Epithelial cell of proximal tubule (primary cell): ENCODE measurements at places on chromosomes 13 and 19. TPM values are rescaled to one million over a fixed set of nuclear protein-coding genes. Genes with fewer than 3 reads are reported as not detected.
A peak's percentile ranks its signal among the peaks of the same experiment; 100 is the strongest.

DNA sequence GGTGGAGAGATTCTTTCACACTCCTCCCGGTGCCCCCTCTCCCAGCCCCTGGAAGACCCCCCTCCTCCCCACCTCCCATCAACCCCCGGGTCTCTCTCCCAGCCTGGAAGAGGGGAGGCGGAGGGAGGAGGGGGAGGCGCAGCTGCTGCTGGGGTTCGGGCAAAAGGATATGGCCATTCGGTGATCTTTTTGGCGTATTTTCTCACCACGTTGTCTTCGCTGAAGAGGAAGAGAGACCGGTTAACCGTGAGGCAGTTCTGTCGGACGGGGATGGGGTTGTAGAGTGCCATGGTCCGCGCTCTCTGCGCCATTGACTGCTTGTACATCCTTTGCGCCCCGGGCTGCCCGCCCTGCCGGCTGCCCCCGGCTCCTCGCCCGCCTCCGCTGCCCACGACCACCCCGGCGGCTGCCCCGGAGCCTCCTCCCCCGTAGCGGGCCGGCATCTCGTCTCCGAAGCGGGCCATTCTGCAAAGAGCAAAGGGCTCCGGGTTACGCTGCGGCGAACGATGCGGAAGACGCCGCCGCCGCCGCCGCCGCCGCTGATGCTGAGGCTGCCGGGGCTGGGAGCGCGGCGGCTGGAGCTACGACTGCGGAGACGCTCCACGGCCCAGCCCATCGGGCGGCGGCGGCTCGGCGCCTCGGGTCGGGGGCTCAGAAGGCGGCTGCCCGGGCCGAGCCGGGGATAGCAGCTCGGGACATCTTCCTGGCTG, 363 bp downstream of the CACNA1A start:
- no peak for DNase-seq

GRCh38 chr13:37109051-37109678, 3.7 kb upstream of the CSNK1A1L start:
- no peak for DNase-seq

DNA sequence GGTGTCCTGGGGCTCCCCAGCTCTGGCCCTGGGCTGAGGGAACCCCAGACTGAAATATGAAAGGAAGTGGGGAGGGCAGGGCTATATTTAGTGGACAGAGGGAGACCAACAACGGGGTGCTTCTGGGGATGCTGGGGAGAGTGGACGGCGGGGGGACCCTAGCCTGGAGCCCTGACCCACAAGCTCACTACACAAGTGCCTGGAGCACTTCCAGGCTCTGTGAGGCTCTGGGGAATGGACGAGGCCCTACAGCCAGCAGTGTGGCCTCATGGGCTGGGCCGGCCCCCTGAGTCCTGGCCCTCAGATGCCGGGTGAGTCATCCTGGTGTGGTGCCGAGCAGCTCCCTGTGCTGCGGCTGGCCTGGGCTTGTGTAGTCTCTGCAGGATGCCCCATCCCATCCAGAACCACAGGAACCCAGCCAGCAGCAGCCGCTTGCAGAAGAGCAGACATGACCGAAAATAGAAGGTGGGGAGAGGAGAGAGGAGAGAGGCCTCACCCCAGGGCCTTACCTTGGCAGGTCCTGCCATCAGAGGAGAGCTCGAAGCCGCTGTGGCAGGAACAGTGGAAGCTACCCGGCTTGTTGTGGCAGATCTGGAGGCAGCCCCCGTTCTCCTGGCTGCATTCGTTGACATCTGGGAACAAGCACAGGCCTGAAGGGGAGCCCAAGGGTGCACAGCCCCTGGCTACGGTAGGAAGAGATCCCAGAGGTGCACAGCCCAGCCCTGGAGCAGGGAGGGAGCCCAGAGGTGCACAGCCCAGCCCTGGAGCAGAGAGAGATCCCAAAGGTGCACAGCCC, 26.1 kb downstream of the GAS6 start:
- DNase-seq = peak; percentile 30

DNA sequence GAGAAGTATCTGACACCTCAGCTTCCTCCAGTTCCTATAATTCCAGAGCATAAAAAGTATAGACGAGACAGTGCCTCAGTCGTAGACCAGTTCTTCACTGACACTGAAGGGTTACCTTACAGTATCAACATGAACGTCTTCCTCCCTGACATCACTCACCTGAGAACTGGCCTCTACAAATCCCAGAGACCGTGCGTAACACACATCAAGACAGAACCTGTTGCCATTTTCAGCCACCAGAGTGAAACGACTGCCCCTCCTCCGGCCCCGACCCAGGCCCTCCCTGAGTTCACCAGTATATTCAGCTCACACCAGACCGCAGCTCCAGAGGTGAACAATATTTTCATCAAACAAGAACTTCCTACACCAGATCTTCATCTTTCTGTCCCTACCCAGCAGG, 3.1 kb downstream of the KLF5 start:
- DNase-seq = no peak

DNA sequence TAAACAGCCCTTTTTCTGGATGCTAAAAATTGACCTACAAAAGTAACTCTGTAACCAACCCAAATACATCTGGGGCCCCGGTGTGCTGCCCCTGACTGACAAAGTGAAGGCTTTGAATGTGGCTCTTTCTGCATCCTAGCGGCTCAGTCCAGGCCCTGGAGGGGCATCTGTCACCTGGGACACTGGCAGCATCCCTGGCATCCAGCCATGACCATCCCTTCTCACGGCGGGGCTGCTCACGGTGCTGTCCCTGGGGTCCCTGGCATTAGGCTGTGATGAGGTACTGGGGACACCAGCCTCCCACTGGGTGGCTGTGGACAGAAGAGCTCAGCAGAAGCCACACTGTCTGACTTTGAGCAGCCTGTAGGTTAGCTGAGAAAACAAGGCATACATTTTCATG, 34.3 kb downstream of the BICRA start:
- DNase-seq = no peak

DNA sequence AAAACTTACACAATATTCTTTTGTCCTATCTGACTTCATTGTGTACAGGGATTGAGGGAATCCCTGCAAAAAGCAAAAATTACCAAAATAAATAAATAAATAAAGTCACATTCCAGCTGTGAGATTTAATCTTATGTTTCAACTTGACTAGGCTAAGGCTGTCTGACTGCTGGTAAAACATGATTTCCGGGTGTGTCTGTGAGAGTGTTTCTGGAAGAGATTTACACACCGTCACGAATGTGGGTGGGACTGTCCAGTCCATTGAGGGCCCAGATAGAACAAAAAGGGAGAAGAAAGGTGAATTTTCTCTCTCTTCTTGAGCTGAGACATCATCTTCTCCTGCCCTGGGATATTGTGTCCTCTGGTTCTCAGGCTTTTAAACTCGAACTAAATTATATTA, 166.1 kb downstream of the LIG4 start:
- DNase-seq = no peak

DNA sequence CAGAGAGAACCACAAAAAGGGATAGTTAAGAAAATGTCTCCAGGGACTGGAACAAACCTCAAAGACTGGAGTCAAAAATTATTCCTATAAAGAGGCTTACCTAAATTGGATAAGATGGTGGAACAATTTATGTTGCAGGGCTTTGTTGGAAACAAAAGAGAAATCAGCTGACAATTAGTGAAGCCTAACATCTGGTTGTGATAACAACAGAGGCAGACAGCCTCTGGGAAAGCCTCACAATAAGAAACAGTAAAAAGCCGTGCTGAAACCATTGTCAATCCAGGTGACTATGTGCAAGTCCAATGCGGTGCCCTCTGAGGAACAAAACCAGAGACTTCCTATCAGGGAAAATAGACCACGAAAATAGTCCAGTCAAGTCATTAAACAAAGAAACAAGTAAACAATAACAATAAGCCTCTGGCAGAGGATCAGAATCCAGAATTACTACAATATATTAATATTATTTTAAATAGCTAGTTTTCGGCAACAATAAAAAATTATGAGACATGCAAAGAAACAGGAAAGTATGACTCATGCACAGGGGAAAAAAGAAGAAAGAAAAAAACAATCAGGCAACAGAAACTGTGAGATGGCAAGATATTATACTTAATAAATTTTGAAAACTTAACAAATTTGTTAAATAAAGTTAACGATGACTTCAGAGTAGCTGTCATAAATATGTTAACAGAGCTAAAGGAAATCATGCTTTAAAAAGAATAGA, 99.7 kb upstream of the RXFP2 start:
- no peak for DNase-seq

DNA sequence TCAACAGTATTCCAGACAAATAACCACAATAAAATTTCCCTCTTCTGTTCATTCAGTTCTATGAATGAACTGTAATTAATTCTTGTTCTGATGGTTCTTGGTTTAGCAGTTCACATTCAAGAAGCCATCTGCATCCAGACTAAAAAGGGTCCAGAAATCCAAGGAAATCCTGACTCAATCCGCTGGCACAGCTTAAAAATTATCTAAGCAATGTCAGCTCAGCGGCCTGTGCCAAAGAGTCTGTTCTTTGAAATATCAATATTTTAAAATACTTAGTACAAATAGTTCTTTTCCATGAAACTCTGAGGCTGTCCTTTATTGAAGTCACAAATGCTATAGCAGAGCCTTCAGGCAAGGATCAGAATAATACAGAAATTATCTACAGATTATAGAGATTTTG, 57.2 kb downstream of the DHRS12 start:
- no peak for DNase-seq

DNA sequence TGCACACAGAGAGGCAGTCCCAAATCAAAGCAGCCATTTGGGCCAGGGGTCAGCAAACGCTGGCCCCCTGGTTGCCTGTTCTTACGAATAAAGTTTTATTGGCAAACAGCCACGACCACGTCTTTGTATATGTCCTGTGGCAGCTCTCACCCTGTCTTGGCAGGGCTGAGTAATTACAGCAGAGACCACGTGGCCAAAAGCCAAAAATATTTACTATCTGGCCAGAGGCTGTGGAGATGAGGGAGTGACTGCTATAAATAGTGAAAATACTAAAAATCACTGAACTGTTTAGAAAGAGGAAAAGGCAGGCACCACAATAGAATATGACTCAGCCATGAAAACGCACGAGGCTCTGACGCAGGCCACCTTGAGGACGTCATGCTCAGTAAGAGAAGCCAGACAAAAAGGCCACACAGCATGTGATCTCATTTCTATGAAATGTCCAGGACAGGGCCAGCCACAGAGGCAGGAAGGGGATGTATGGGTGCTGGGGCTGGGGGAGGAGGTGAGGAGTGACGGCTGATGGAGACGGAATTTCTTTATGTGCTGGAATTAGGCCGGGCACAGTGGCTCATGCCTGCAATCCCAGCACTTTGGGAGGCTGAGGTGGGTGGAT, 29.4 kb downstream of the SMIM24 start:
- peak; percentile 99 for DNase-seq

GRCh38 chr19:17762505-17763229, 11.4 kb downstream of the FCHO1 start:
- no peak for DNase-seq

DNA sequence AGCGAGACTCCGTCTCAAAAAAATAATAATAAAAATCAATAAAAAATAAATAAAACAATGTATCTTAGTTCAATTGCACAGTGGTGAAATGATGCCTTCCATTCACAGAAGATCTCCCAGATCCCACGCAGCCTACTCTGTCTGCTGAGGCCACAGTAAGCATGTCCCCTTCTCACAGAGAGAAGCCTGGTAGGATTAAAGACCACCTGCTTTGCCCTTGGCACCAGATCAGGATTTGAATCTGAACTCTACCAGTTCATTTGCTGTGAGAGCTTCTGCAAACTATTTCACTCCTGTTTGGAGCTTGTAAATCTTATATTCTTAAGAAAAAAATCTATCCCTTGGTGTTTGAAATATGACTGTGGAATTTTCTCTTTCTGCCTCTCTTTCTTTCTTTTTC, 2.2 kb upstream of the SLC7A1 start:
- no peak for DNase-seq

- DNase-seq = no peak
Measured at GRCh38 chr13:78105656-78106055, 187.0 kb upstream of the EDNRB start.

DNA sequence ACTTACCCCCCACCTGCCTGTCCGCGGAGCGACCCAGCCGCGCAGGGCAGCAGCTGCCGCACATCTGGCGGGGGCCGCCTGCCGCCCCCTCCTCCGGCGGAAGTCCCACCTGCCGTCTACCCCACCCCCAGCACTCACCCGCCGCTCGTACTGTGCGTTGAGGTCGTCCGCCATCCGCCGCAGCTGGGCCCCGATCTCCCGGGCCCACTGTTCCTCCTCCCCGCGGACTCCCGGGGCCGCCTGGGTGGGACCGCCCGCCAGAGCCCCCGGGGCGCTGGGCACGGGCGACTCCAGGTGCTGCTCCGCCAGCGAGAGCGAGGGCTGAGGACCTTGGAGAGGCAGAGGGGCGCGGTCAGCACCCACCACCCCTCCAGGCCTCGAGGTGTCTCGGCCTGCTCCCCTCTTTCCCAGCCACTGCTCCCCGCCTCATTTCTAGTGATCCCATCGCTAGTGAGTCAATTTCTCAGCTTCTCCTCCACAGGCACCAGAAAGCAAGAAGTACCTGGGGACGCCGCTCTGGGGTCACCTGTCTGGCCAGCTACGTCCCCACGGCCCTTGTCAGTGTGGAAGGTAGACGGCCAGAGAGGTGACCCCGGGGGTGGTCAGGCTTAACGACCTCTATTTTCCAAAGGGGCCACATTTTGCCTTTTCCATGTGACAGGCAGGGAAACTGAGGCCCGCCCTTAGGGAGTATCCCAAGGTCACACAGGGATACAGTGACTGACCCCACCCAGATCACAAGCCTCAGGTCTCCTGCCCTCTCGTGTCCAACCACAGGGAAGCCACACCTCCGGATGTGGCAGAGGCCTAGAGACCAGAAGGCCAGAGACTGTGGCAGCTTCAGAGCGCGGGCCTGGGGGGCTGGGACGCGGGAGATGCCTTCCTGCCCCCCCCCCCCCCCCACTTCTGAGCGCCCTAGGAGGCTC, 4.3 kb downstream of the BBC3 start:
- DNase-seq = no peak

GRCh38 chr13:34637138-34637537, 304.9 kb upstream of the NBEA start:
- DNase-seq = no peak

- DNase-seq = no peak
Measured at GRCh38 chr13:43776501-43777079, 10.2 kb downstream of the ENOX1 start.

- DNase-seq = no peak
Measured at GRCh38 chr13:30619731-30620130, 2.0 kb downstream of the USPL1 start.

GRCh38 chr13:50152655-50153309, 137.5 kb downstream of the KCNRG start:
- no peak for DNase-seq

DNA sequence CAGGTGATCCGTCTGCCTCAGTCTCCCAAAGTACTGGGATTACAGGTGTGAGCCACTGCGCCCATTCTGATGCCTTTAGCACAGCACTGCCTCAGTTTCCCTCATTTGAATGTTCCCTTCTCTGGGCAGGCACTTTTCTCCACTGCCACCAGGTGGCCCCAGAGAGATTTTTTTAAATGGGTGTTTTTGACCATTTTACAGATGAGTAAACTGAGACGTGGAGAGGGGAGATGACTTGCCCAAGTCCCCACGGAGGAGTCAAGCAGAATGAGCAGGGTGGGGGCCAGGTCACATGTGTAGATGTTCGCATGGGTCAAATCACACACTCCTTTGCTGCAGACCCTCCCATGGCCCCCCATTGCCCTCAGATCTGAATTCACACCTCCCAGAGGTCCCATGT, 3.2 kb upstream of the PDE4C start:
- DNase-seq = no peak

ZNF524 gene
- 16.4 and 18.0 TPM in 2 replicates for total RNA-seq

UPK1A gene
- total RNA-seq = not detected in 2 replicates

OLFM2 gene
- total RNA-seq = 0.72 and 0.75 TPM in 2 replicates

PBX4 gene
- 0.43 and 2.7 TPM in 2 replicates for total RNA-seq

KCNN4 gene
- total RNA-seq = 8.3 and 11.6 TPM in 2 replicates
